Fibroblast of villous mesenchyme (primary cell): ENCODE measurements at places on chromosomes 11 and 22. TPM values are rescaled to one million over a fixed set of nuclear protein-coding genes. Genes with fewer than 3 reads are reported as not detected.

- no peak for DNase-seq
Observed at GRCh38 chr11:77278595-77279506, 22.6 kb downstream of the GDPD4 start.

DNA sequence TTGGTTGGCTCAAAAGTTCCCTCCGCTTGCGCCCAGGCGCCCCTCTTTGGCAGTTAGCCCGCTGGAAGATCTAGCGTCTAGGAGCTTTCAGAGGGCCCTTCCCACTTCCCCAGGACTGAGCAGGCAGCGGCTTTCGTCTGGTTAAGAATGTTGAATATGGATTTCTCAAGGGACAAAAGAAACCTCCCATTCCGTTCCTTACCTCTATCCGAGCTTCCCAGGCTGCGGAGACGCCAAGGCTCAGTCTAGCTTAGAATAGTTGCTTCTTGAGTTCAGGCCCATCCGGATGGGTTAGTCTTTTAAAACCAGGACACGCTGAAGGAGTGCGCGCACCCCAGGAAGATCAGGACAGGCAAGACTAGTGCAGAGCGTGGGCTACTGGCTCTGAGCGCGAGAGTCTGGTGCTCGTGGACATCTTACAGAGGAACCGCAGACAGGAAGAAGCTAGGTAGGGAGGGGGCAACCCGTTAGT, 1.6 kb downstream of the NELL1 start:
- DNase-seq = no peak

DNA sequence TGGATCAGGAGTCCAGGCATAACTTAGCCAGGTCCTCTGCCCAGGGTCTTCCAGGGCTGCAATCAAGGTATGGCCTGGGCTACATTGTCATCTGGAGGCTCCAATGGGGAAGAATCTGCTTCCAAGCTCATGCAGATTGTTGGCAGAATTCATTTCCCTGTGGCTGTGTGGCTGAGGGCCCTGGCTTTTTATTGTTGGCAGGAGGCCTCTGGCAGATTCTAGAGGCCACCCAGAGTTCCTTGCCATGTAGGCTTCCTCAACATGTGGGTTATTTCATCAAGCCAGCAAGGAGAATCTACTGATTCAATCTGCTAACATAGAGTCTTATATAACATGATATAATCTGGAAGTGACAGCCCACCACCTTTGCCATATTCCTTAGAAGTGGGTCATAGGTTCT, 16.4 kb upstream of the EP300 start:
- no peak for DNase-seq

- no peak for DNase-seq
Observed at GRCh38 chr22:48315439-48316256, 1512.0 kb downstream of the BRD1 start.

DNA sequence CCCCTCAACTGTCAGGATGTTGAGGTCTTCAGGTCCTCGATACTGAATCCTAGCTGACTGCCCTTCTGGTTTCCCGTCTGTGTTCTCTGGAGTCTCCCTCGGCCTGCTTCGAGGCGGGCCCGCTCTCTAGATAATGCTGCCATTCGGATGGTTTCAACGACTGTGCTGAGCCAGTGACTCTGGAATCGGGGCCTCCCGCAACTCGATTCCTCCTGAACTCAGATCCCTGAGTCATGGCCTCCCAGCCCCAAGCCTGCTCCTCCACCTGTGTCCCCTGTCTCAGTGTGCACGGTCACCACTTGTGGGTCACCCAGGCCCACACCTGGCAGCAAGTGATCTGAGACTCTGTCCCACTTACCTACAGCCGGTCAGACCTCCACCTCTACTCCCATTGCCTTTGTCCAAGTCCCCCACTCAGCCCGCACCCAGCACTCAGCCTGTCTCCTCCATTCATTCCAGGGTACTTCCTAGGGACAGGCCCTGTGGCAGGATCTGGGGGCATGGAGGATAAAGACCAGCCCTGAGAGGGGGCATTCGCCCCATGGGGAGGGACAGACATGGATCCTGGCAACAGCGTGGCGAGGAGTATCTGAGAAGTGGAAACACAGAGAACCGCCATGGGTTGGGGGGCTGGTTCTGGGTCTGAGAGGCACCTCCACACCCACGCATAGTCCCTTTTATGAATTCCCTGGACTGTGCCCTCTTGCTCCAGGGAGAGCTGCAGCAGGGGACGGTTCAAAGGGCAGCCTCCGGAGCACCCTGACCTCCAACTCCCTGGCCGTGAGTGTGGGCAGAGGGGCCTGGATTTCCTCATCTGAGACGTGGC, 14.3 kb downstream of the MPST start:
- no peak for DNase-seq

- no peak for DNase-seq
Observed at GRCh38 chr11:19209617-19210370, 8.0 kb upstream of the CSRP3 start.

DNA sequence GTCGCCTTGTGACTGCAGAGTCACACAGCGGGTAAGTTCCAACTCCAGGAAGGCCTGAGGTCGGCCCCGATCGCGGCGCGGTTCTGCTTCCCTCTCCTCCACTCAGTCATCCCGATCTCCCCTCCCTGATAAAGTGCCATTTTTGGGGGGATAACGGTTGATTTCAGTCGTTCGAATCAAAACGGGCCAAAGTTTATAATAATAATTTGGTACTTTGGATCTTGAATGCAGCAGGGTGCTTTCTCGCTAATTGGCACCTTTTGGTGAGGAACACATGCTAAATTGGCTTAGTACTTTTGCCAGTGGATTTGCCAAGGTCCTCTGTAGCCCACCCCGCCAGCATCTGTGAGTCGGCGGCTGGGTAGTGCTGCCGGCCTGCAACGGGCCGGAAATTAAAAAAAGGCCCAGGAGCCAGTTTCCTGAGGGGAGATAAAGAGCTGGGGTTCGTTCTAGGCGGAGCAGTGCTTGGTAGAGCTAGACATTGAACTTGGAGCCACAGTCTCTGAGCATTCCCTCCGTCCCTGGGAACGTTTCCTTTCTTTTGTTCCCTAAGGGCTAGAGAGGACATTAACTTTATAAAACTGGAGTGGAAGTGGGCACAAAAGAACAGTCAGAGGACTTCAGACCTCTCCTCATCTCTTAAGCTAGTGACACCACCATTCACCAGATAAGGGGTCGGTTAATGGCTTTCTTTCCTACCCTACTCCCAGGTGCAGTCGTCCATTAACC, 997 bp downstream of the UBE2L3 start:
- DNase-seq = peak; percentile 56

- no peak for DNase-seq
Observed at GRCh38 chr11:118606157-118606843, 1.1 kb upstream of the PHLDB1 start.

DNA sequence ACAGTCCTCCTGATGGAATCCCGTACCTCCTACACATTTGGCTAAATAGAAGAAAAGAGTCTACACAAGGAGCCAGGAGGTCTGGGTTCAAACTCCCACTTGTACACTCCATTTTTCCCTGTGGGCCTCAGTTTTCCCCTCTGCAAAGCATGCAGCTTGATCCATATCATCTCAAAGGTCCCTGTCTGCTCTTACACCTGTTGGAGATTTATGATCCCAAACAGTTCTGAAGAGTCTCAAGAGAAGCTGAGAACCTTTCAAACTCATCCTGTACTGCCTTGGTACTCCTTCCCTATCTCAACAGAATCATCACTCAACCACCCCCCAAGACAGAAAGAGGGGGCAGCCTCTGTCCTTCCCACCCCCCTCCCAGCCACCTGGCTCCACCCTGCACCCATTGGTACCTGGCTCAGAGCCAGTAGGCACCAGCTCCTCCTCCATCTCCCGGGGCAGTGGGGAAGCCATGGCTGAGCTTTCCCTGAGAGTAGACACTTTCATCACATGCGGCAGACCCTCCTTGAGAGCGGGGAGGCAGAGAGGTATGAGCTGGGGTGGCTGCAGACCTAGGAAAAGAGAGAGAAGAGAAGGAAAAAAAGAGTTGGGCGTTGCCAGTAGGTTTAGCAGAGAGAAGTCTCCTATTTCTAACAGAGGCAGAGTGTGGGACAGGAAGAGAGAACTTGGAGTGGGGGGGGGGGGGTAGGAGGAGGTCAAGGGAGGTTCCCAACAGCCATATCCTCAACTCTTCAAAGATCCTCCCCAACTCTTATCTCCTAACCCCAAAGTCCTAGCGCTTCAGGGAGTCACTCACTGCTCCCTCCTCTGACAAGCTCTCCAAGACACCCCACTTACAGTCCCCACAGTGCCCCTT, 3.1 kb downstream of the TNKS1BP1 start:
- DNase-seq = peak; percentile 52

GRCh38 chr11:62919898-62920640, 1.1 kb downstream of the CHRM1 start:
- DNase-seq = no peak

DNA sequence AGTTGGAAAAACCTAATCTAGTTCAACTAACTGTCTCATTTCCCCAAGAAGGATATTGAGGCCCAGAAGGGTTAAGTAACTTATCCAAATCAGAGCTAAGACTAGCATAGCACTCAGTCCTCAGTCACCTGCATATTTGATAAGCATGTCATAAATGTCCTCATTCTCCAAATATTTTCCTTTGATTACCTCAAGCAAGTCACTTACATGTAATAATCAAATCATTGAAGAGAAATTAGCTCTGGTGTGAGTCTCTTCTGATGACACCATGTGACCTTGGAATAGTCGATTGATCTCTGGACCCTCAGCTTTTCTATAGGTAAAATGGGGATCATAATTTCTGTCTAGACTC, 48.8 kb upstream of the PICALM start:
- no peak for DNase-seq

DNA sequence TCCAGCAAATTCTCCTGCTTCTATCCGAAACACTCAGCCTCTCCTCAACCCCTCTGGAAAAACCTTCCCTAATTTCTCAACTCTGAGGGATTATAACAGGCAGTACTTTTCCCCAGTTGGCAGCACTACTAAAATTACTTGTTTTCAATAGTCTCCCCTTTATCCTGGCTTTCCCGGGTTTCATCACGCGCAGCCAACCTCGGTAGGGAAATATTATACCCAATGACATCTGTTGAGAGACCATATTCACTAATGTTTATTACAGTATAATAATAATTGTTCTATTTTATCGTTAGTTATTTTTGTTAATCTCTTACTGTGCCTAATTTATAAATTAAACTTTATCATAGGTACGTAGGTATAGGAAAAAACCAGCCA, 330 bp upstream of the POLD3 start:
- DNase-seq = no peak

DNA sequence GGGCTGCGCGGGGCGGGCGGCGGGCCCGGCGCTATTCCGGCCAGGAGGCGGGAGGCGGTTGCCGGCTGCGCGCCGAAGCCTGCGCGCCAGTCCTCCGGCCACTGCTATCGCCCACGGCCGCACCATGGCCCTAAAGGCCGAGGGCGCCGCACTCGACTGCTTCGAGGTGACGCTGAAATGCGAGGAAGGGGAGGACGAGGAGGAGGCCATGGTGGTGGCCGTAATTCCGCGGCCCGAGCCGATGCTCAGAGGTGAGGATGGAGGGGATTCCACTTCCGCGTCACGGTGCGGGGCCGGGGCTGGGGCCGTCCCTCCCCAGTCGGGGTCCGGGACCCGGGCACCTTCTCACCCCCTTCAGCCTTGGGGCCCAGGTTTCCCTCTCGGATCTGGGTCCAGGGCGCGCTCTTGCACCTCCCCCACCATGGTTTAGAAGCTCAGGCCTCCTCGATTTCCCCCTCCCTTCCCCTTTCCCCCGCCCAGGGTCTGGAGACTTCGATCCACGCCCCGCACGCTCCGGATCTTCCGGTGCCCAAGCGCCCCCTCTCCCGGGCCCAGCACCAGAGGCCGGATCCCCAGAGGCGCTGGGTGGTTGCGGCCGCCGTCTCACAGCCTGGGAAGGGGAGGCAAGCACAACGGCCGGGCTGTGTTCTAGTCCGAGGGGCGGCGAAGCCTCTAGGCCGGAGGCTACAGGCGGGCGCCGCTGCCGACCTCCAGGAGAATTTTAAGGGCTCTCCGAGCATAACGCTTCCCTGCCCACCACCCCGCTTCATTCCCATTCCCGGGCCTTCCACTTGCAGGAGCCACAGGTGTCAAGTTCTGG, 517 bp downstream of the SPINDOC start:
- DNase-seq = peak; percentile 69

DNA sequence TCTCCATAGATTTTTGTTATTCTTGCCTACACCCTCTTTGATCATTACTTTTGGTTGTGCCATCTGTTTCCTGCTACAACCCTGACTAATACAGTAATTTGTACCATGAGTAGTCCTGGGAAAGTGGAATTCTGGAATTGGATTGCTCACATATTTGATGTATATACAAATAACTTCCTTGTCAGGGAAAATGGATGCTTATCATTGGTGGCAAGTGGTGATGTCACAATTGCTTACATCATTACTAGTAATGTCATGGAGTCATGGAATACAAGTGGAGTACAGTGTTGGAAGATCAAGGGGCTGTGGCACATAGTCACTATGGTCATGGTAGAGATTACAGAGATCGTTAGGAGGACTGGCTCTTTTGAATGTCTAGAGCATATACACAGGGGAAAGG, 24.4 kb downstream of the AASDHPPT start:
- no peak for DNase-seq

- DNase-seq = peak; percentile 31
Observed at GRCh38 chr11:120336641-120337354, 585 bp downstream of the ARHGEF12 start.

GRCh38 chr22:44620841-44621257, 81.2 kb upstream of the PRR5 start:
- DNase-seq = no peak

DNA sequence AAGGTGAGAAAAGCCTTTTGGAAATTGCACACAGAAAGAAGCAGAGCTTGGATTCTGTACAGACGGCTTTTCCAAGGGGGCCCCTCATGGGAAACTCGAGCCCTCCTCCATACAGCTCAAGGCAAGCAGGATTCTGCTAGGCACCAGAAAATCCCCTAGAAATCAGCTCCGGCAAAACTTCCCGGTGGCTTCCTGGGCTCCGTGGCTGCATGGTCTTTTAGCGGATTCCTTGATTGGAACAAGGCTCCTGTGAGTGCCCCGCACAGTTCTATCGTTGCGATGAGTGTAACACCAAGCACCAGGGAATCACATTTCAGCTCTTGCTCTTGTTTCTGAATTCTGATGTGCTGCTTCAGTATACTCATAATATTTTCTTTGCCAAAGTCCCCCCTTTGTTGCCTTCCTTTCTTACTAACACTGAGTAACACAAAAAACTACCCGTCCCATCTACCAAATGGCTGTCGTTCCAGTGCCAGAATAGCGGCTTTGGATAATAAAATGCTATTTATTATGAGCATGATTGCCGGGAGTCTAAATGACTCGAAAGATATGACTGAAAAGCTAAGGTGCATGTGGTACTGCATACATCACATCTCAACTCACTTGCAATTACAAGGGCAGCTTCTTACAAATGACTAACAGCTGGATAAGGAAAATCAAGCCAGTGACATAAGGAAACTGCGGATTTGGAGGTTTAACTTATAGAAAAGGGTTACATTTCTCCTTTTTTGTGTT, 494.1 kb downstream of the DLG2 start:
- DNase-seq = no peak

GRCh38 chr11:133202816-133203215, 329.5 kb downstream of the OPCML start:
- DNase-seq = no peak

- DNase-seq = no peak
Observed at GRCh38 chr11:21364866-21365624, 695.7 kb downstream of the NELL1 start.

The OR52I2 gene
- not detected in 2 replicates for total RNA-seq

The SCUBE1 gene
- not detected in 2 replicates for total RNA-seq

The ZNF214 gene
- 2.6 and 3.2 TPM in 2 replicates for total RNA-seq

The SLC43A3 gene
- 16.4 and 26.3 TPM in 2 replicates for total RNA-seq

The SCN3B gene
- under 0.01 and 0.43 TPM in 2 replicates for total RNA-seq

The INS gene
- not detected in 2 replicates for total RNA-seq

The SMTNL1 gene
- not detected in 2 replicates for total RNA-seq

The SPA17 gene
- 12.1 and 13.5 TPM in 2 replicates for total RNA-seq

The NECTIN1 gene
- 3.9 and 4.8 TPM in 2 replicates for total RNA-seq

The PGA5 gene
- not detected in 2 replicates for total RNA-seq

The SAA2 gene
- 0.43 TPM in 1 of 2 replicates, not detected in the other for total RNA-seq

The DKK3 gene
- 316 and 338 TPM in 2 replicates for total RNA-seq

The OOSP4A gene
- not detected in 2 replicates for total RNA-seq

The OPCML gene
- under 0.01 TPM in 1 of 2 replicates, not detected in the other for total RNA-seq
